RCC 7860 (cell line): ENCODE measurements at places on chromosomes 2 and 18.

DNA sequence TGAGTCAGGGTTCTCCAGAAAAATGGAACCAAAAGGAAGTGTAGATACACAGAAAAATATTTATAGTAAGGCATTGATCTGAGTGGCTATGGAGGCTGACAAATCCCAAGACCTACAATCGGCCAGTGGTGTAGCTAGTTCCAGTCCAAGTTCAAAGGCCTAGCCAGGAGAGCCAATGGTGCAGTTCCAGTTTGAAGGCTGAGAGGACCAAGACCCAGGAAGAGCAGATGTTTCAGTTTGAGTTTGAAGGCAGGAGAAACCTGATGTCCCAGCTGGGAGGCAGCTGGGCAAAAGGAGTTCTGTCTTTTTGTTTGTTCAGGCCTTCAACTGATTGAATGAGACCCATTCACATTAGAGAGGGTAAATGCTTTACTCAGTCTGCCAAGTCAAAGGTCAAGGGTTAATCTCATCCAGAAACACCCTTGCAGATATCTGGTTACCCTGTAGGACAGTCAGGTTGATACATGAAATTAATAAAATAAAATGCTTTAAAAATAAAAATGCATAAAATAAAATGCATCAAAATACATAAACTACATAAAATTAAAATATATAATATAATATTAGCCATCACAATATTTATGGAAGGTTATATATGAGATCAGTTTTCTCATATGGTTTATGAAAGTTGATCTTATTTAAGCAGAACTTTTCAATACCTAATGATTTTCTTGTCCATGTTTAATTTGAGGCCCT lies 38.7 kb downstream of the KCNE4 start:
- no peak for DNase-seq

DNA sequence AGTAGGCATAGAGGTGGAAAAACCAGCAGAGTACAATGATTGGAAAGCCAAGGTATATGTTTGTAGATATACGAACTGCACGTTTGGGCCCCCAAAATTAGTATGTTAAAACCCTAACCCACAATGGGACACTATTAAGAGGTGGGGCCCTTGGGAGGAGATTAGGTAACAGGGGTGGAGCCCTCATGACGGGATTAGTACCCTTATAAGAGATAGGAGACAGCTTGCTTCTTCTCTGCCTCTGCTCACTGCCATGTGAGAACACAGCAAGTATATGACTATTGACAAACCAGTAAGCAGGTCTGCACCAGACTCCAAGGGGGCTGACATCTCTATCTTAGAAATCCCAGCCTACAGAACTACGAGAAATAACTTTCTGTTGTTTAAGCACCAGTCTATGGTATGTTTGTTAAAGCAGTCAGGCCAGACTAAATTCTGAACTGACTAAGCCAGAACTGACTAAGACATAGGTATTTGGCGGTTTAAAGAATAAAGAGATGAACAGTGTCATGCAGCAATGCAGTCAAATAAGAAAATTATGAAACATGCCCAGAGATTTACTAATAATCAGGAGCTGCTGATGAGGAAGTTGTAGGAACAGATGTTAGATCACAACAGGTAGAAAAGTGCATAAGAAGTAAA lies 182.9 kb downstream of the DYM start:
- no peak for DNase-seq

DNA sequence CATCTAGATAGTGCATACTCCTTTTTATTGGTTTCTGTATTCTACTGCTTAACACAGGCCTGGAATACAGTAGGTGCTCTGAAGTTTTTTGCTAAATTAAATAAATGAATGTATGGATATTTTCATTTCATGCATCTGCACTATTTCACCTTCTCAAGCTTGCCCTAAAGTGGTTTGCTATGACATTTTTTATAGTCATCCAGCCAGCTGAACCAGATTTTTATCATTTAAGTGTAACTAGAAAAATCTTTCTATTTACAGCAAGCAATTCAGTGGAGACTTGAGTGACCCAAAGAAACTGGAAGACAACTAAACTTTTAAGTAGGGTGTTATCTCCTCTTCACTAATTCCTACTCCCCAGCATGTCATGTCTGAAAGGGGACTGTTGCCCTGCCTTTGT lies 354.9 kb downstream of the OSR1 start:
- DNase-seq: no peak

DNA sequence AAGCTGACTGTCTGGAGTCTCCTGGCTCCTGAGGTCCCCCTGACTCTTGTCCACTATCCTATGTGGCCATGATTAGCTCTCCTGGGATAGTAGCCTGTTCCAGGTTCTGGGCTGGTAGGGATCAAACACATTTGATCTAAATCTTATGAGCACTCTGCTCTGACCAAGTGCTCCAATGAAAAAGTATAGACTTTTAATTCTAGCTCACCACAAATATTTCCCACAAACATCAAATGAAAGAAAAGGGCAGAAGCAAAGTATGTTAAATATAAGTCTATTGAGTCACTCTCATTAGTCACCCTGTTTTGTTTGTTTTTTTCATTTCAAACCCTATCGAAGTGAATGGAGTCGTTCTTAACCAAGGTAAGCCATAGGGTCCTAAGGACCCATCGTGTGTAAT lies 39.7 kb upstream of the NEDD4L start:
- peak; percentile 21 for DNase-seq

DNA sequence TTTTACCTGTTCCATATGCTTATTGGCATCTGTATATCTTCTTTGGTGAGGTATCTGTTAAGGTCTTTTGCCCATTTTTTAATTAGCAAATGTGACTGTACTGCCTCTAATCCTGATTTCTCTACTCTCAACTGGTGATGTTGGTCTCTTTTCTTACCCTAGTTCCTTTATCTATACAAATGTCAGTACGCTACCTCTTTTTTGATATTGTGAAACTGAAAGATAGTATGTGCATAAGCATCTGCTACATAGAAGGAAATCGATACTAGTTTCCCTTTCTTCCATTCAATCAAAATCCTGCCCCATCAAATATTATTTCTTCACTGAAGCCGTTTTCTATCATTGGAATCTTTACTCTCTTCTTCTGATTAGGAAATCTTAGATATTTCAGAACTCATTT lies 194.9 kb upstream of the SPOPL start:
- no peak for DNase-seq

DNA sequence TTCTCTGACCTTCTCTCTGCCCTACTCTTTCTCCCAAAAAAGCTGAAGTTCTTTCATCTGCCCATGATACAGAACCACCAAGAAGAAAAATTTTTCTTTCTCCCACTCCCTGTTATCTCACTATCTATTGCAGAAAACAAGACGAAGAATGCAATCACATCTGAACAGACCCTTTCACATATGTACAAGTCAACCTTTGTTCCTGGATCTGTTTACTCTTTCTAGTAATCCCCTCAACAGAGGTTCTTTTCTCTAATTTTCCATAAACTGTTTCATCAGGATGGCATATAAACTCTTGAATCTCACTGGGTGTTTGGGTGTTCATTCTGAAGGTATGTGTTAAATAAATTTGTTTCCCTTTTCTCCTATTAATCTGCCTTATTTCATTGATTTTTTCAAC lies 1262.7 kb upstream of the NRXN1 start:
- DNase-seq: no peak

DNA sequence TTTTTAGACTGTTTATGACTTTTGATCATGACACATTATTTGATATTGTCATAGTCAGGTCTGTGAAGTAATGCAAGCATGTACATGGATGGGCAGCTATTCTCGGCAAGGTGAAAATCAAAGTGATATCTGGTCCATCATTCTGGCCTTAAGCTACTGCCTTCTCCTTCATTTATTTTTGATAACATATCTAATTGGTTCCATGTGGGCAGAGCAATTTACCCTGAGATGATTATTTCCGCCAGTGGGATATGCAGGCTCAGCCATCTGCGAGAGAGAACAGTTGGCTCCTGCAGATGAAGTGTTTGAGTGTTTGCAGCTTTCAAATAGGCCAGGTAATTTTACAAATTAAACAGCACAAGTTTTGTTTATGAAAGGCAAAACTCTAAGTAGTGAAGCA lies 116.4 kb downstream of the LYPD6 start:
- no peak for DNase-seq

GRCh38 chr18:69631281-69631680 lies 230.6 kb downstream of the DOK6 start:
- no peak for DNase-seq

DNA sequence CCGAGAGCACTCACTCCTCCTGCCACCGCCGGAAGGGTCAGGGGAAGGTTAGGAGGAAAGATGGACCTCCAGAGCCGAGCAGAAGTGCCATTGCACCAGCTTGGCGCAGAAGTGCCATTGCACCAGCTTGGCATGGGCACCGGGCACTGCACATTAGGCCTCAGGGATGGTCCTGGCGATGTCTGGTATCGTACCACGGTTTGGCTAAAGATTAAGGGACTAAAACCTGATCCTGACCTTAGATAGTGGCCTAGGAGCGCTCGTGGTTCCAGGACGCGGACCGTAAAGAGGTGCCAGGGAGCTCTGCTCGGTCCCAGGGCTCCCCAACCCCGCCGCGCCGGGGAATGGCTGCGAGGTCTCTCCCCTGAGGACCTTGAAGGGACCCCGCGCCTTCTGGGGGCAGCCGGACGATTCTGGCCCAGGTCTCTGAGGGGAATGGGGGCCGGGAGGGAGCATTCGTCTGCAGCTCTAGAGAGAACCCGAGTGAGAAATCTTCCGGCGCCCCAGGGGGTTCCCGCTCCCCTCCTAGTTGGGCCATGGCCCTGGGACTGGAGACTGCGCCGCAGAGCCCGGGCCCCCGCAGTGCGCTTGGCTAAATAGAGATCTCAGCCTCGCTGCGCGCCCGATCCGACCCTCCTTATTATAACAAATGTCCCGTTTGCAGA lies 1.8 kb downstream of the PAX8 start:
- DNase-seq: peak; percentile 10

- DNase-seq: no peak
Observed at GRCh38 chr2:15638720-15639119, 47.1 kb downstream of the DDX1 start.

GRCh38 chr2:200471324-200471848 lies 38.5 kb downstream of the KCTD18 start:
- no peak for DNase-seq

- DNase-seq: no peak
Observed at GRCh38 chr2:202040079-202040844, 6.6 kb downstream of the FZD7 start.

GRCh38 chr18:55432307-55433040 lies 155.5 kb downstream of the TCF4 start:
- no peak for DNase-seq

GRCh38 chr2:232866104-232866503 lies 4.0 kb upstream of the SNORC start:
- DNase-seq: no peak

DNA sequence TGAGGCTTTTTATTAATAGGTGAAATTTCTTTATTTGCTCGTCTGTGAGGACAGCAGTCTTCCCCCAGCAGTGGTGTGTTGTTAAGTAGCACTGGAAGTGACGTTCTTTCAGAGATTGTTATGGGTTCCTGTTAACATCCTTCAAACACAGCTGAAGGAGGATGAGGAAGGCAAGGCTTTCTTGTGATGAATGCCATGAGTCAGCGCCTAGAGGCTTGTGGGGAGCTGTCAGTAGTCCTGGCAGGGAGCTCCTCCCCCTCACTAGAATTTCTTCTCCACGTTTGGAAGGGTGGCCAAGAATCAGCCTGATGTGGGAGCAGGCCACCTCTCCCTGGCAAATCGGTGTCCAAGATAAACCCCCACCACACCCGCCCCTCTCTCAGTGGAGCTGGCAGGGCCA lies 113.2 kb downstream of the ARHGEF4 start:
- DNase-seq: no peak

DNA sequence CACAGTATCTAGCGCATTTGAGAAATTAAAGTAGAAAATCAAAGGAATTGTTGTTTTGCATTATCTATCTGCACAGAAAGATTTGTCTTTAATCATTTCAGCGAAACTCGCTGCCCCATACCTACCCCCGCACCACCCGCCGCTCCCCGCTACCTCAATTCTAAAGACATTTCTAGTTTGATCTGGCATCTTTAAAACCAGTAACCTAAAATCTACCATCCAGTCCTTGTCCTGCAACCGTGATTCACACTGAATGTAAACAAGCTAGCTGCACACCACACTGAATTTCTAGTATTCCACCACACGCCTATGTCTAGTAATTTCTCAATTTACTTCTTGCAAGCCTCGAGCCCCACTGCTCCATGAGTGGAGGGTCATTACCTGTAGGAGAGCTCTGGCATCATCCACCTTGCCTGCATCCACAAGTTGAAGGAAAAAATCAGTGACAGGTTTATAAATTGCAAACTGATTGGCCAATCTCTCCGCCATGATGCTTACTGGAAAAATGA lies 60.1 kb downstream of the ABCG8 start:
- no peak for DNase-seq

- peak; percentile 84 for DNase-seq
Observed at GRCh38 chr2:99806758-99807157, 316.9 kb upstream of the REV1 start.

DNA sequence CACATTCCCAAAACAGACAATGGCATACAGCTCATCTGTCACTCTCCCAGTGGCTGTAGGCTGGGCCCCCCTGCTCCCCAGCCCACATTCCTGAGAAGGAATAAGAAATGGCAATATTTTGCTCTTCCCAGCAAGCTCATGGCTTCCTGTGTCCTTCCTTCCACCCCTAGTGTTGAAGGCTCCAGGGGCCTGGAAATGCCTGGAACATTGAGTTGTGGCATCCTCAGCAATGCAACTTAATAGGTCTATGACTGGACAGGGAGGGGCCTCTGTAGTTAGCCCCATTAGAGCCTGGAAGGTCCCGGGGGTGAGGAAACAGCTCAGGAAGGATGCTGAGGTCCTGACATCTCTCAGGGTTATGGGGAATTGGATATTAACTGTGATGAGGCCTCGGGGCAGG lies 3.3 kb downstream of the KIF3C start:
- no peak for DNase-seq

GRCh38 chr18:62741118-62741566 lies 25.8 kb downstream of the PHLPP1 start:
- DNase-seq: no peak

GRCh38 chr2:99845296-99845695 lies 297.1 kb downstream of the AFF3 start:
- DNase-seq: peak; percentile 37

GRCh38 chr18:48454261-48454757 lies 45.1 kb upstream of the ZBTB7C start:
- DNase-seq: no peak

DNA sequence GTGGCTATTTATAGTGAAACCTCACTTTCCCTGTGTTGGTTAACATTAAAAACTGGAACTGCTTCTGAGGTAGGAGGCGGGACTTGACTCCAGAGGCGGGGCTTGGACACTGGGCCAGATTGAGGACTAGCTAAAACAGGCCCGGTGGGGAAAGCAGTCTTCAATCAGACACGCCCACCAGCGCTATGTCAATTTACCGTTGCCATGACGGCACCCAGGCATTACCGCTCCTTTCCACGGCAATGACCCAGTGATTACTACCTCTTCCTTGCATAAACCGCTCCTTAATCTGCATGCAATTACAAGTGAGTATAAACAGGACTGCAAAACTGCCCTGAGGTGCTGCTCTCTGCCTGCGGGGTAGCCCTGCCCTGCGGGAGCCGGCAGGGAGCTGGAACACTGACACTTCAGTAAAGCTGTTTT lies 35.3 kb downstream of the LRRFIP1 start:
- peak; percentile 39 for DNase-seq

- DNase-seq: no peak
Observed at GRCh38 chr2:16035747-16036745, 95.7 kb downstream of the MYCN start.

- DNase-seq: no peak
Observed at GRCh38 chr2:219444566-219445091, 10.0 kb downstream of the SPEG start.
